ENCODE measurements at places on chromosomes 12 and 14.
A peak's percentile ranks its signal among the peaks of the same experiment; 100 is the strongest.

DNA sequence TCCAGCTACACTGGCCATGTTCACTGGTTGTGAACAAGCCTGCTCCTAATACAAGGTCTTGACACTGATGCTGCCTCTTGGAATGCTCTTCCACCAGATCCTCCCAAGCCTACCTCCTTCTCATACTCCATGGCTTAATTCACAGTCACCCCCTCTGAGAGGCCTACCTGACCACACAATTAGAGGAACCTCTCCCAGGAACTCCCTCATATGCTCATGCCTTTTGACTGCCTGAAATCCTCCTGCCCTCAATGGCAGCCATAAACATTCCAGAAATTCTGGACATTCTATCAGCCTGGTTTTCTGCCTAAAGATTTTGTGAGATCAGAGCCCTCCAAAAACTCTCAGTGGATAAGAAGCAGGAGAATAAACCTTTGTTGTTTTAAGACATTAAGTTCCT, 340.2 kb downstream of the C12orf75 start:
- no peak for DNase-seq

DNA sequence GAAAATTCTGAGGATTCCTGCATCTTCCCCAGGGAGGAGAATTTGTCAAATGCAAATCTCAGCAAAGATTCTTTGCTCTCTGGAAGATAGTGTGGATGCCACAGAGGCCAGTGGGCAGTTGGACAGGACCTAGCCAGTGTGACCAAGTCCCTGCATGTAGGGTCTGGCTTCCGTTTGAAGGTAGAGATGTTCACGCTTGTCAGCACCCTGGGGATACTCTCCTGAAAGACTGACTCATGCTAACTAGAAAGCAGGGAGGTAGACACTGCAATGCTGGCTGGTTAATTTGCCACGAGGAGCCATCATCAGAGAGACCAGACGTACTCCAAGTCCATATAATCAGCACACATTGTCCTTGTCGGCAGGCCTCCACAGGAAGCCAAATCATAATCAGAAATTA, 130.1 kb downstream of the SAMD4A start:
- no peak for DNase-seq

DNA sequence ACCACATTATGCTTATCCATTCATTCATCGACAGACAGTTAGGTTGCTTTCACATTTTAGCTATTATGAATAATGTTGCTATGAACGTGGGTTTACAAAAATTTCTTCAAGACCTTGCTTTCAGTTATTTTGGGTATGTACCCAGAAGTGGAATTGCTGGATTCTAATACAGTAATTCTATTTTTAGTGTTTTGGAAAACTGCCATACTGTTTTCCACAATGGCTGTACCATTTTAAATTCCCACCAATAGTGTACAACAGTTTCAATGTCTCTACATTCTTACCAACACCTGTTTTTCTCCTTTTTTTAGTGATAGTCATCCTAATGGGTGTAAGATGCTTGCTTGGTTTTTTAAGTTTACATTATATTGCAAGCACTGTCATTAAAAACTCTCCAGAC, 147.5 kb downstream of the ZFP36L1 start:
- DNase-seq: no peak

DNA sequence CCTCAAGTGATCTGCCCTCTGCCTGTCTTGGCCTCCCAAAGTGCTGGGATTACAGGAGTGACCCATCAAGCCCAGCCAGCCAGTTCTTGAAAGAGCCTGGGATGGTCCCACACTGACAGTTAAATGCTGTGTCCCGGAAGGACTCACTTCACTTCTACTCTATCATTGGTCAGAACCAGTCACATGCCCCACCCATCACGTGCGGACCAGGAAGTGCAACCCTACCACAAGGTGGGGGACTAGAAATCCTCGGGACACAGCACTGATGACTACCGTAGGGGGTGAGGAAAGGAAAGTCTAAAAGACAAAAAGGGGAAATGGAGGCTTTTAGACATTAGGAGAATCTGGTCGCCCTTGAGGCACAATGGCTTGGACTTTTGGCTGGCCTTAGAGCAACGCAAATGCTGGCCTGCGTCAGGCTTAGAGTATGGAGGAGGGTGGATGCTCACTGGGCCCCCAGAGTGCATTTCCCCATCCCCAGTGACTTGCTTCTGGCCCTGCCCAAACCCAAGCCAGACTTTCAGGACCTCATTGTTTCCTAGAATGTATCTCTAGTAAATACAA, 207.7 kb downstream of the TTC8 start:
- DNase-seq: no peak

- DNase-seq: peak; percentile 45
These were observed 11.3 kb downstream of the KIF26A start for GRCh38 chr14:104149617-104150135.

DNA sequence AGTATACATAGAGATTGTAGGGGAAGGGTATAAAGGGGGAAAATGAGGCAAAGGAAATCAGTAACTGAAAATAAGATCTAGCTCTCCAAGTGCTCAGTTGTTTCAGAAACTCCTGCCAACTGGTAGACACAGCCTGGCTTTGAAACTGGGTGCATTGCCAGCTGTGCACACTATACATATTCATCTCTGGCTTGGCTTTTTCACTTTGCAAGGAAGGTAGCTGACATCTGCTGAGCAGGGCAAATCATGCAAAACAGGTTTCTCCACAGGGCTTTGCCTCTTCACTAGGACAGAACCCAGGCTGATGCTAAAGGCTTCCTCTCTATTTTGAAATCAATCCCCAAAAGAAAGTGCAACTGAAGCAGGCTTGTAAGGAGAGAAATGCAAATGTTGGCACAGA, 101.5 kb downstream of the HELB start:
- no peak for DNase-seq

GRCh38 chr14:68394764-68395143, 398.1 kb downstream of the ZFP36L1 start:
- peak; percentile 36 for DNase-seq

GRCh38 chr14:69059658-69060623, 80.8 kb upstream of the ACTN1 start:
- no peak for DNase-seq

DNA sequence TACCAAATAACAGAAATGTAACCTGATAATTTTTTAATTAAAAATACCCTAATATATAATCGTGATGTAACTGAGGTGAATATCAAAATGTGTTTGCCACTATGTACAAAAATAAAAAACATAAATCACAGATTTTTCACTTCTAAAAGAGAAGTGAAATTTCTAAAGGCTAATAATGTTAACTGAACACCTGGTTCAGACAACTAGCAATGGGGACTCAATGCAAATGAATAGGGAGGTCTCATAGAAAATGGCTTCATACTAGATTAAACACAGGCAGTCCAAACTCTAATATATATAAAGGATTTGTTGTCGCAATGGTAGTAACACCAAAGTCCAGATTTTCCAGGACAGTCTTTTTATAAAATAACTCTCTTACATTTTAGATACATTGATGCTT, 365.4 kb upstream of the ATP2B1 start:
- DNase-seq: no peak

DNA sequence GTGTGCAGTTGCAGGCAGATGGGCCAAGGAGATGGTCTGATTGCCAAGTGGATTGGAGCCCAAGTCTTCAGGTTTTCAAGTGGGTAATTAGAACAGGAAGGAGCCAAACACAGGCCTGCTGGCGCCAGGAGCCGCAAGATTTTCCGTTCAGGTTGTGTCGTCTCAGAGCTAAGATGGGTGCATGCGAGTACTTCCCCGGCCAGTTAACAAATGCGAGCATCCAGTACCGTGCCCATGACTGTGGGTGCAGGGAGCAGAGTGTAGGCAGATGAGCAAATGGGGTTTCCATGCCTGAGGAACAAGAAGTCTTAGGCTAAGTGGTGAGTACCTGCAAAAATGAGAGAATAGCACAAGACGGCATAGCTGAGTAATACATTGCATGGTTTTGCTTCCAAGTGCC, 90.5 kb downstream of the CHST11 start:
- no peak for DNase-seq

DNA sequence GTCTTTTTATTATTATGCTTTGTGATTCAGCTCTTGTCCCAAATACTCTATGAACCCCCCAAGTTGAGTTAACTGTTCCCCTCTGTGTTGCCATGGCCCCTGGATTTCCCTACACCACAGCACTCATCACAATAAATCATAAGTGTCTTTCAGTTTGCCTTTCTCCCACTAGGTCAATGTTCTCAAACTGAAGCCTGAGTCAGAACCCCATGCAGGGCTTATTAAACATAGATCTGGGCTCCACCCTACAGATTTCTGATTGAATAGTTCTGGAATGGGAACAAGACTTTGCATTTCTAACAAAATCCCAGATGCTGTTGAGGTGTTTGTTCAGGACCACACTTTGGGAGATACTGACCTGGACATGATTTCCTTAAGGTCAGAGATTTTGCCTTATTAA, 199.4 kb downstream of the TBX5 start:
- no peak for DNase-seq

GRCh38 chr14:106013879-106014376, 487.5 kb downstream of the TMEM121 start:
- no peak for DNase-seq

GRCh38 chr12:124687917-124688316, 120.5 kb upstream of the NCOR2 start:
- DNase-seq: peak; percentile 59

GRCh38 chr14:27605282-27605681, 1007.4 kb upstream of the NOVA1 start:
- DNase-seq: no peak

GRCh38 chr12:95548539-95549391, 2.5 kb downstream of the USP44 start:
- DNase-seq: peak; percentile 74

GRCh38 chr12:95972832-95973456, 23.2 kb downstream of the HAL start:
- DNase-seq: no peak

DNA sequence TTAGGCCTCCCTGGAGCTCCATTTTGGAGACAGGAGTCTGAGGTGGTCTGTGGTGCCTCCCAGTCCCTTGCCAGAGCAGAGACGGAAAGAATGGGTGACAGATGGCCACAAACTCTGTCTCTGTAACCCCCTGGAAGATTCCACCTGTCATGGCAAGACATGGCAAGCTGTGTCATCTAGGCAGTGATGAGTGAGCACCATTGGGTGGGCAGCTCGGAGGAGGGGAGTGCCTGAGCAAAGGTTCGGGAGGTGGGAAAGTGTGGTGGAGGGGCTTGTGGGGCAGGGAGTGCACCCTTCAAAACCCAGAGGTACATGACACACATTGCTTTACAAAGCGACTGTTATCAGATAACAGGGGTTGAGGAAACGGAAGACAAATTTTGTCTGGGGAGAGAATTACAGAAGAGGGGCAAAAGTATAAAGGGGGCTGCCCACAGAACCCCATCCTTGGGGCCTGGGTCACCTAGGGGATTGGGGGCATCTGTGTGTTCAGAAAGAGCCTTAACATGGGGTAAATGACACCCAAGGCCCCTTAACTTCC, 3.5 kb downstream of the RIN3 start:
- DNase-seq: no peak

DNA sequence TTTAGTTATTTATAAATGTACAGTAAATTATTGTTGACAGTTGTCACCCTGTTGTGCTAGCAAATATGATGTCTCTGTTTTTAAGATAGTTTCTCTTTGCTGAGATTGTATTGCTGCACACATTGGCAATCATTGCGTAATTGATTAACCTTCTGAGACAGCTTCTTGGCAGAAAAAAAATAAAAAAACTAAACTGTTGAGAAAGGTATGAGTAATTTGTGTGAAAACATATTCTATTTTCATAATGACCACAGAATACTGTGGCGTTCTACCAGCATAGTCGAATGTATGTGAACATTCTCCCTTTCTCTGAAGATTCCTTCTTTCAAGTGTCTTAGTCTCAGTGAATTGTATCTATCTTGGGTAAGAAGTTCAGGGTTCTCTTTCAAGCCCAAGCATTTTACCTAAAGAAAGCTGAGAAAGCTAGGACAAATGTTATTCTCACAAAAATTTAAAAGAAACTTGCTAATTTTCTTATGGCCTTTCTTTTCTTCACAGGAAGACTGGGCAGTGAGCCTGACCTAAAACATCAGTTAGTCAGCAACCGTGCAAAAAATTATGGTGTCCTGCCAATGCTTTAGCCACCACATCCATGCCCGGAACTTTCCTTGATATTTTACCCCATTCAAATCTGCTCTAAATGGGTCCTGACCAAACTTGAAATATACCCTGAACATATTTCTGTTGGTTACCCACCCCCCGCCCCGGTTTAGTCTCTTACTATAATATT, 69.0 kb upstream of the REP15 start:
- no peak for DNase-seq

GRCh38 chr14:104171895-104172294, 33.5 kb downstream of the KIF26A start:
- DNase-seq: no peak

GRCh38 chr14:56881181-56881580, 70.9 kb upstream of the OTX2 start:
- no peak for DNase-seq

GRCh38 chr14:65339866-65340265, 72.7 kb upstream of the FUT8 start:
- no peak for DNase-seq

DNA sequence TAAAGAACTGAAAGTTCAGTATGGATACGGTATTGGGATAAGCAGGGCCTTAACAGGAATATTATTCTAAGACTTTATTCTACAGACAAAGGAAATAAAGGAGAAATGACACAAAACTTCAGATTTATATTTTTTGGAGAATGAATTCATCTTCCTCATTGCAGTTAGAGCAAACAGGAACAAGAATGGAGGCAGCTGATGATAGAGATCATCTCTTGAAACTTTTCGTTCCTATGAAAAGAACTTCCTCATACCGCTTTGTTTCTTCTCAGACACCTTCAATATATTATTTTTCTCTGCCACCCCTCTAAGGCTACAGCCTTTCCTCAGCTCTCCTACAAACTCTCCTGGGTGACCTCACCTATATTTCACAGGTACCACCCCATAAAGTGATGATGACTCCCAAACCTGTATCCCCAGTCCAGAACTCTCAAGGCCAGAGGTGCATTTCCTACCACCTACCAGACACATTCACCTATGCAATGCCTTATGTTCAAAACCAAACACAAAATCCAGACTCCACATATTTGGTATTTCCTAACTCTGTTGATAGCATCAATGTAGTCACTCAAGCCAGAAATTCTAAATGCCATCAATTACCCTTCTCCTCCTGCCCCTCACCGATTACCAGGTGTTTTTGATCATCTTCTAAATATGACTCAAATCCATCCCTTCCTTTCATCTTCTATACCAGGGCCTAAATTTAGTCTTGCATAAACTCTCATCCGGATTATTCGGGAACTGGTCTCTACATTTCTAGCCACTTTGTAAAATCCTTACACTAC, 7.4 kb downstream of the MAP4K5 start:
- DNase-seq: no peak

GRCh38 chr12:6979021-6979420, 8.3 kb downstream of the EMG1 start:
- no peak for DNase-seq

DNA sequence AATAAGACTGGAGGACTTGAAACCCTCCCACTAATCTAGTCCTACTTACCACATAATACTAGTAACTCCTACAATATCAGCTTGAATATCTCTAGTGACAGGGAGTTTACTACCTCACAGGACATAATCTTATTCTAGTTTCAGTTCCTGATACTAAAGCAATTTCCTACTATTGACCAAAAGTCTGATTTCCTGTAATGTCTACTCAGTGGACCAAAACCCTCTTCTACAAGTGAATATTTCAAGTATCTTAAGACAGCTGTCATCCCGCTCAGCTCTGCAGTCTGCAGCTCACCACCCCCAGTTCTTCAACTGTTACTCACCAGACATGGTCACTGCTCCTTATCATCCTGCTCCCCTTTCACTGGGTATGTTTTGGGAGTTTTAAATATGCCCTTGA, 70.8 kb upstream of the TMCC3 start:
- no peak for DNase-seq

GRCh38 chr12:121892673-121893561, 4.3 kb downstream of the PSMD9 start:
- no peak for DNase-seq

GRCh38 chr14:105182296-105183020, 1.3 kb upstream of the NUDT14 start:
- no peak for DNase-seq
